Forelimb muscle (tissue), 1 donor: ENCODE measurements at places on chromosomes 1 and 21.

DNA sequence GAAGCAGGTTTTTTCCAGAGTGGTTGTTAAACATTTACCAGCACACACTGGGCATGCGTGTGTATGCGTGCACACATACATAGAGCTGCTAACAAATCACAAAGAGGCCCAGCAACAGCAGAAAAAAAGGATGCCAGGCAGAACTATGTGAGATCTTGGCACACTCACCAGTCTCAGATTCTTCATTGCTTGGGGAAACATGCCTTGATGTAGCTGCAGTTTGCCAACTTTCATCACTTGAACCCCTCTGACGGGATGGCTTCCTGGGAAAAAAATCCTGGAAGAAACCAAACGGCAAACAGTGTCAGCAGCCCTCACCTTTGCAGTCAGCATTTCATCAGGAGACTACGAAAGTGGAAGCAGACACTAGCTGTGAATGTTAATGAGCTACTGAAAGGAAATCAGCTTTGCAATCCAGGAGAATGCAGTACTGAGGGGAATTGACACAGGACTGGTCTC is 609.1 kb downstream of the KIF26B start:
- DNase-seq = no peak

DNA sequence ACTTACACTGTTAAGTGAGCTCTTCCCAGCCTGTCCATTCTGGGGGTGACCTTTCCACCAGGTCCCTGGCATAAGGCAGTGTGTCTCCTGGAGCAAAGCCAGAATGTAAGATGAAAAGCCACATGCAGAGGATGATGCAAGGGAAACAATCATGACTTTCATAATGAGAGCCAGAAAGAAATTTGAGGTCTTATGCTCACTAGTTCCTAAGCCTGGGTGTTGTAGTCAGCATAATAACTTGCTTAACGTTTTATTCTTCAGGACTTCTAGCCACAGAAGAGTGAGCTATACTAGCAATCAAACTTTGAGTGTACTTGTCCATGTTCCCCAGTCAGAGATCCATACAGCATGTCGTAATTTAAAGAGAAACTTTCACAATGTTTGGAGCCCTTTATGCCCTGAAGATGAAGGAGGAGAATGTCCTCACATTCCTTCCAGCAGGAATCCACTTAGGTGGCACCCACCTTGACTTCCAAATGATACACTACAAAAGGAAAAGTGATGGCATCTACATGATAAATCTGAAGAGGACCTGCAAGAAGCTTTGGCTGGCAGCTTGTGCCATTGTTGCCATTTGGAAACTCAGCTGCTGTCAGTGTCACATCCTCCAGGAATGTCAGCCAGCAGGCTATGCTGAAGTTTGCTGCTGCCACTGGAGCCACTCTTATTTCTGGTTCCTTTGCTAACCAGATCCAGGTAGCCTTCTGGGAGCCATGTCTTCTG is 60.5 kb upstream of the FOXD3 start:
- DNase-seq = no peak

GRCh38 chr1:154306151-154306550 is 14.7 kb upstream of the AQP10 start:
- DNase-seq = no peak

DNA sequence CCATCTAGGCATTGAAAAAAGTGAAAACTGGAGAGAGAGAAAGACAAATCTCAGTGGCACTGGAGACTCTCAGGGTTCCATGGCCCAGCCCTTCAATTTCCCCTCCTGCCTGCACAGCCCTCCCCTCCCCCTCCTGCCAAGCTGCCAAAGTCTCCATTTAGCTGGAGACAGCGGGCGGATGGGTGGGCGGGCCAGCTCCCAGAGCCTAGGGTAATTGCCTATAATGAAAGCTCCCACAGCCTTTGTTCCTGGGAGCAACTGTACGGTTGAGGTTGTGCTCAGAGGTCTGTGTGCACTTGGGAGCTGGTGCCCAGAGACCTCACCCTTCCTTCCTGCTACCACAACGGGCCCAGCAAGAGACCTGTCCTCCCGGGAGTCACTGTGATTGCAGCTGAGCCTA is 89.6 kb downstream of the NAV1 start:
- no peak for DNase-seq

GRCh38 chr1:184912392-184912791 is 61.9 kb downstream of the NIBAN1 start:
- no peak for DNase-seq

- no peak for DNase-seq
These were observed 1.1 kb upstream of the COL11A1 start for GRCh38 chr1:103109311-103109920.

DNA sequence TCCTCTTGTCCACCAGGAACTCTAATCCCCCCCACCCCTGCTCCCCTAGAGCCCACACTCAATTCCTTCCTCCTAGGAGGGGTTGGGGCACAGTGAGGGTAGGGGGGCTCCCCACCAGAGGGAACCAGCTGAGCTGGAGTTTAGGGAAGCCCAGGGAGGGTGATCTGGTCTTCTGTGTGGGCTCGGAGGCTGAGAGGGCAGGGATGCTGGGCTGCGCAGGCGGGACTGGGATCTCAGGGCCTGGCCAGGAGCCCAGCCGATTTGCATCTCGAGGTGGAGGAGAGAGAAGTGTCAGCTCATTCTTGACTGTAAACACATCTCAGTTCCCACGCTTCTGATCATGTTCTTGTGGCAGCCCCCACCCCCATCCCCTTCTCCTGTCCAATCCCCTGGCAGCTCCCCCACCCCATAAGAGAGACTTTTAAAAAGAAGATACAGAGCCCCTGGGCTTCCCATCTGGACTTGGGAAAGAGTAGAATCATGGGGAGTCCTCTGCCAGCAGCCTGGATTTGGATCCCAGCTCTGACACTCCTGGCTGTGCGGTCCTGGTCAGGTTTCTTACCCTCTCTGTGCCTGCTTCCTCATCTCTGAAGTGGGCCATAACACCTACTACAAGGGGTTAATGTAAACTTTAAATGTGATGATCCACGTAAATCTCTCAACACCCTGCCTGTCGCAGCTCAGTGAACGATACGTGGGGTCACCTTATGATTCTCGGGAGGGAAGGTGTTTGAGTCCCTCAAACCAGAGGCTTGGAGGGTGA is 6.6 kb downstream of the PEAR1 start:
- DNase-seq = no peak

DNA sequence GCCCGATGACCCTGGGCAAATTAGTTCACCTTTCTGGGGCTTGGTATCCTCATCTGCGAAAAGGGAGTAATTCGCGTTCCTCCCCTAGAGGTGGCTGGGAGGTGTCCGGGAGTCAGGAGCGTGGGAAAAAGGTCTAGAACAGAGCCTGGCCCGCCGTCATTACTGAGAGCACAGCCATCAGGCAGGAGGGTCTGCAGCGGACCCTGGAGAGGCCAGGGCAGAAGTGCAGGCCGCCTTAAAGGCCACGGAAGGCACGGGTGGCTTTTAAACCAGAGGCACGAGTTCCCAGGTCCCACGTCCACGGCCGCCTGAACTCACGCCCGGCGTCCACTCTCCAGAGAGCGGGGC is 850 bp downstream of the PANK4 start:
- DNase-seq = no peak

DNA sequence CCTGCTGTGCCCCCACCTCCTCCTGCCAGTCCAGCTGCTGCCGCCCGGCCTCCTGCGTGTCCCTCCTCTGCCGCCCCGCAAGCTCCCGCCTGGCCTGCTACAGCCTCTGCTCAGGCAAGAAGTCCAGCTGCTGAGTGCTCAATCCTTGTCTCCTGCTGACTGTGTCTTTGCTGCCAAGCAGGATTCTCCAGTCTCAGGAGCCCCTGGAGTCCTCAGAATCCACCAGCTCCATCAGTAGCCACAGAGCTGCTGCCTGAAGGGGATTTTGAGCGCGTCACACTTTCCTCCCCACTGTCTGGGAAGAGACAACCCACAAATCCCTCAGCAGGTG is 973 bp downstream of the KRTAP10-11 start:
- DNase-seq = no peak

GRCh38 chr1:88825721-88826120 is 65.6 kb downstream of the GTF2B start:
- no peak for DNase-seq

- DNase-seq = no peak
These were observed 17.8 kb upstream of the GRIK3 start for GRCh38 chr1:37052120-37052519.

DNA sequence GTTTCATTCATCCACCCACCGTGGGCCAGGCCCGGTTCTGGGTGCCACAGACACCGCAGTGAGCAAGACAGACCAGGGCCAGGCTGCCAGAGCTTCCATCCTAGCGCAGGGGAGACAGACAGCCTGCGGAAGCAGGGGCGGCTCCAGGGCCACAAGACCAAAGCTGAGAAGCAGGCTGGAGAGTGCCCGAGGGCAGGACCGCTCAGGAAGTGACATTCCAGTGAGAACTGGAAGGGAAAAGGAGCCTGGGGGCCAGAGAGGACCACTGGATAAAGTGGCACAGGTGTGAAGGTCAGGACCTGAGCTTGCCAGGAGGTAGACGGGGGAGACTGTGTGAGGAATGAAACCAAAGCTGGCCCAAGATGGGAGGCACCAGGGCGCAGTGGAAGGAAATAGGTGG is 59.5 kb upstream of the EFHD2 start:
- no peak for DNase-seq

GRCh38 chr1:206734499-206735142 is 36.0 kb upstream of the IL19 start:
- no peak for DNase-seq

- DNase-seq = no peak
These were observed 56.6 kb downstream of the ATP1B1 start for GRCh38 chr1:169163059-169163458.

GRCh38 chr21:15005391-15005790 is 59.4 kb downstream of the NRIP1 start:
- no peak for DNase-seq

DNA sequence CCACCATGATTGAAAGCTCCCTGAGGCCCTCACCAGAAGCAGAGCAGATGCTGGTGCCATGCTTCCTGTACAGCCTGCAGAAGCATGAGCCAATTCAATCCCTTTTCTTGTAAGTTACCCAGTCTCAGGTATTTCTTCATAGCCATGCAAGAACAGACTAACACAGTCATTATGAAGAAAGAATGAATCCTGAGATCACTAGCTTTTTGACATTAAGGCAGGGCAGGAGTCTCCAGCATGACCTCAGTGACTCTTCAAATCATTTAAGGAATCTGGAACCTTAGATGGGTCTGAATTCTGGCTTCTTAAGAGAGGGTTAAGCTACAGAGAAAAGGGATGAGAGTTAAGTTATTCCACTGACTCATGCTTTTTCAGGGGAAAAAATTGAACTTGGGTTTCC is 79.0 kb downstream of the PTPN14 start:
- no peak for DNase-seq

DNA sequence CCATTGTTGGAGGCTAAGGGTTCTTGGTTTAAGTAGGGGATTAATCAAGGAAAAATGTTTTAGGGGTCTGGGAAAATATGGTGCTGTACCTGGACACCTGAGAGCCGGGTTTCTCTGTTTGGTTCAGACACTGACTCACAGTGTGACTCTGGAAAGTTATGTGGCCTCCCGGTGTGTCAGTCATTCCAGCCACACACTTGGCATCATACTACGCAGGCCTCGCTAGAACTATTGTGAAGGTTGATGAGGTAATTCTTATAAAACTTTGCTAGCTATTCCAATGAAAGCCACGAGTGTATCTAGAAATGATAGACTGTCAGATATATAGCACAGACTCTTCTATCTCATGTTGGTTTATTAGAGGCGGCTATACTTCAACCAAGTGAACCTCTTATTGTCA is 4.8 kb upstream of the CAMSAP2 start:
- DNase-seq = no peak

GRCh38 chr1:50329332-50329932 is 93.8 kb downstream of the DMRTA2 start:
- DNase-seq = no peak

DNA sequence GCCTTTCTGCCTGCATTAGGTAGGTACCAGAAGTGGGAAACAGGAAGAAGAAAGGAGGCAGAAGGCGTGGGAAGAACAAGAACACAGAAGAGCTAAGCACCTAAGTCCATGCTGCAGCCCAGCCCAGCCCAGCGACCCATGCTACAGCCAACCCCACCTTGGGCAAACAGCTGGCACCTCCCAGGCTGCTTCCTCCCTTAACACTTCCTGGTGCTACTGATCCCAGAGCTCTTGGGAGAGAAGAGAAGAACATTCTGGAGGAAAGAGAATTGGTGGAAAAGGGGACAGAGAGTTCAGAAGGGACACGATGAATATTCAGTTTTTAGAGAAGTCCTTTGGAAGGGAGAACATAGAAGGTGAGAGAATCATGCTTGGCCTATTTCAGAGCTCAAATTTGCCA is 28.5 kb downstream of the PLEKHA6 start:
- DNase-seq = no peak

GRCh38 chr21:30336596-30336995 is 898 bp downstream of the KRTAP27-1 start:
- no peak for DNase-seq

DNA sequence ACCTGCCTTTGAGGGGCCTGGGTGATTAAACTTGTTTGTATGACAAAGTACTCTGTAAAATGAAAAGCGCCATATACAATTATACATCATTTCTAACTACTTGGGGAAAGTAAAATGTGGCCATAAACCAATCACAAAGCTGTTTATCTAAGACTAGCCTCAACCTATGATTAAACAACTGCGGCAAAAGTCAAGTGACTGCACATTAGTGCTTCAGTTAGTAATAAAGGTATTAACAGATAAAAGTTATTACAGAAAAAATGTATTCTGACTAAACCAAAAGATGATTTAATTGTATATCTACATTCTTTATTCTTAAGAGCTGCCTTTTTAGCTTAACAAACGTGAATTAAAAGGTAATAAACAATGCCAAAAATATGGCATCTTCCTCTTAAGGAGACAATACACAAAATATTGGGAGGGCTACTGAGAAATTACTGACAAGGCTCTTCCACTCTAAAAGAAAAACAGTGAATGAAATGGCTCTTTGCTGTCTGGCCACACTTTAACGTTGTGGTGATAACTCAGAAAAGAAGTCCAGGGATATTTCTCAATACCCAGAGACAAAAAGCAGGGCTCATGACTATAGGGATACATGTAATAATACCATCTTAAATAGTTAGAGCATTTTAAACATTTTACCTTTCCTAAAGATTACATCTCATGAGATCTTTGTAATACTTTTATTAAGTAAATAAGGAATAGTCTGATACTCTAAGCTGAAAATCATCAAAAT is 8.6 kb downstream of the ARHGAP29 start:
- no peak for DNase-seq

DNA sequence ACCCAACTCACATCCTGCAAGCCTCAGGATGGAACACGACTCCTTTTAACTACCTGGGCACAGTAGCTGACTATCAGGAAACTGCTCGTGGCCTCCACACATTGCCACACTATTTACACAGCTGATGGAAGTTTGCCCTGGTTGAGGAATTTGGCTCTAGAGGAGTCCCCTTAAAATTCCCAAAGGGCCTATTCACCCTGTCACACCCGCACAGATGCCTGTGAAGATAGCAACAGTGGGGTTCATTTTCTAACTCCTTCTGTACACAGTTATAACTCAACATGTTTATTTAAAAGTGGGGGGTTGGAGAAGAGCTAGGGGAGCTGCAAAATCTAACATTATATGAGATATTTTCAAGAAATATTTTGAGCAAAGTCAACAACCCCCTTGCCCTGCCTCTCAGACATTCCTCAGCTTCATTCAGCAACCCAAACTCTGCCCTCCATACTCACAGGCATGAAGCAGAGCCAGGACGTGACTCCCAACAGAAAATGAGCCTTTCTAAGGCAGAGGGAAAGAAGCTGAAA is 35.8 kb upstream of the CCN1 start:
- no peak for DNase-seq

- no peak for DNase-seq
These were observed 148.5 kb downstream of the DHRS3 start for GRCh38 chr1:12469493-12469892.
